ENCODE measurements at places on chromosomes 2 and 18.

DNA sequence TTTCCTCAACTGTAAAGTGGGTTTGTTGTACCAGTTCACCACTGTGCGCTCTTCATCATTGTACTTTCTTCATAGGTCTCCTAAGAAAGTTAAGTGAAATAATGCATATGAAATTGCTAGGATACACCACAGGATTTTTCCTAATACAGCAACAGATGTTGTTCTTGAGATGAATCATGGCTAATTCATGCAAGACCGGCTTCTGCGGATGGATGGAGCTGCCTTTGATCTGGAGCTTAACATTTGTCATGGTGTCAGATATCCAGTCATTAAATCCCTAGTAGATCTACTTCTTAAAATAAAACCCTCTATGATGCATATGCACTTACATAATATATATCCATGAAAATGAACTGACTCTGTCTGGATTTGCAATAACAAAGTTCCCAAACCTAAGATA lies 114.1 kb downstream of the COL6A3 start:
- no peak for DNase-seq

DNA sequence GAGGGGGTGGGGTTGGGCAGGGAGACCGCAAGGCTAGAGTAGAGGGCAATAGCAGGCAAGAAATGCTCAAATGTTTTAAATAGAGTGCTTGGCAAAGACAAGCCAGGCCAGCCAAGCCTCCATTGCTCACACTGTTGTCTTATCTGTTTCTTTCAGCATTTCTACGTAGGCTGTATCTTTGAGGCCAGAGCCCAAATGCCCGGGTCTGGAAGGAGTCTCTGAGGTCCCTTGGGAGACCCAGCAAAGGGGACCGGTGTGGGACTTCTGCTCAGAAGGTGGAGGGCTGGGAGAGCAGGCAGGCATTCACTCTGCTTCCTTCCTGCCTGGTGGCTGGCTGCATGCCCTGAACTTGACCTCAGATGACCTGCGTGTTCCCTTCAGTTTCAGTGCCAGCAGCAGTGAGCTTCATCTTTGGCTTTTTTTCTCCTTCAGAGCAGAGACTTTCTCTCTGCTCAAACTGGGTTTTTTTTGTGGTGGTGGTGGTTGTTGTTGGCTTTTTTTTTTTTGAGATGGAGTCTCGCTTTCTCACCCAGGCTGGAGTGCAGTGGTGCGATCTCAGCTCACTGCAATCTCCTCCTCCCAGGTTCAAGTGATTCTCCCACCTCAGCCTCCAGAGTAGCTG lies 13.7 kb upstream of the TET3 start:
- no peak for DNase-seq

DNA sequence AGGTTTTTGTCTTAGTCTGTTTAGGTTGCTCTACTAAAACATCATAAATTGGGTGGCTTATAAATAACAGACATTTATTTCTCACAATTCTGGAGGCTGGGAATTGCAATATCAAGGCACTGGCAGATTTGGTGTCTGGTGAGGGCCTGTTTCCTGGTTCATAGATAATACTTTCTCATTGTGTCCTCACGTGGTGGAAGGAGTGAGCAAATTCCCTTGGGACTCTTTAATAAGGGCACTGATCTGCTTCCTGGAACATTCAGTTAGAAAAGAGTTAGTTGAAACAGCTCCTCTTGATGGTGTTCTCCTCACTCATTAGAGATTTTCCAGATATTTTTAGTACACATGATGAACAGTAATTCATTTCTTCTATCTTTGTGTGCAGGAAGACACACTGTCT lies 22.3 kb downstream of the COL4A3 start:
- no peak for DNase-seq

DNA sequence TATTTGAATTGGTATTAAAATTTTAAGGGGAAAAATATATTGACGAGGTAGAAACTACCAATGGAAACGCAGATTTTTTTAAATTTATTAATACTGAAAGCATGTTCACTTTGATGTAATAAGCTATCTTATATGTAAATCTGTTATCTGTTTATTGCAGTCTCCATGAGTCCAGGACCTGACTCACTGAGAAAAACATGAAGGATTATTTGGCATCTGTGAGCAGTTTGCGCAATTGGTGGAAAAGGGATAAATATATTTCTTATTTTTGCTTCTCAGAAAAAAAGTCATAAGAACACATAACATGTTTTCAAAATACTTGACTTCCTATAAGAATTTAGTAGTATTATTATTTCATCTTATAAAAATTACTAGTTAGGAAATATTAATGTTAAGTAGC lies 561.4 kb downstream of the ADCYAP1 start:
- DNase-seq = no peak

DNA sequence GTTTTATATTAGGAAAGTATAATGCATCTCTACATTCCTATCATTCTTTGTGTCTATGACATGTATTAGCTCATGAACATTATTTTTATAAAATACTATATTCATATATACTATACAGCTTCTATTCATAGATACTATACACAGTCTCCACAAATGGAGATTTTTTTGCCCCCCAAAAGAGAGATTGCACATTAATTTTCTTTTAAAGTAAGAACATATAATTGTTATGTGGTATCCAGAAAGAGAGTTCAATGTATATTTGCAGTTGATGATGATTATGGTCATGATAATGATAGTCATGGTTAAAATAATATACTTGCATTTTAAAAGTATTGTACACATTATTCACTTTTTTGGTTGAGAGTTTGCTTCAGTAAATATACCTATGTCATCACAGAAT lies 445.3 kb downstream of the DSC3 start:
- DNase-seq = no peak

- DNase-seq = no peak
Measured at GRCh38 chr18:79047556-79048244, 21.5 kb upstream of the ATP9B start.

GRCh38 chr2:15645720-15646385 lies 54.2 kb downstream of the DDX1 start:
- no peak for DNase-seq

GRCh38 chr2:46072101-46072820 lies 224.9 kb upstream of the EPAS1 start:
- DNase-seq = no peak

GRCh38 chr2:231455222-231455621 lies 9.1 kb downstream of the NCL start:
- DNase-seq = no peak

DNA sequence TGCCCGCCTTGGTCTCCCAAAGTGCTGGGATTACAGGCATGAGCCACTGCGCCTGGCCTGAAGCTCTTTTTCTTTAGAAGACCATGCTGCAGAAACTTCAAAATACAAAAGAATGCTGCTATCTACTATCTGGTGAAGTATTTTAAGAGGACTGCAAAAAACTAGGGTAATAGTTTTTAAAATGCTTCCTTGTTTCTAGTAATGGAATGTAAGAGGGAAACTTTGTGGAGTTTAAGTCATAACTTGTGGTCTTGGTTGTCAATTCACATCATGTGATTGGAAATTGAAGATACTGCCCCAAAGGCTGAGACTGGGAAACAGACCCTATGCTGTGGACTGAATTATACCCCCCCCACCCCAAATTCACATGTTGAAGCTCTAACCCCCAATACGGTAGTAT lies 68.3 kb downstream of the B3GNT2 start:
- DNase-seq = no peak

GRCh38 chr2:109062859-109063700 lies 65.9 kb upstream of the SH3RF3 start:
- DNase-seq = no peak

All from stimulated activated CD4-positive, alpha-beta T cell treated with anti-CD3 and anti-CD28 coated beads, Interleukin-12 subunit alpha, Interleukin-12 subunit beta, amount 100 ng/mL, for 24 hours (primary cell).